ENCODE measurements at places on chromosomes 16 and 17.
A peak's percentile ranks its signal among the peaks of the same experiment; 100 is the strongest.

GRCh38 chr16:71345031-71345430 is 13.5 kb upstream of the CALB2 start:
- no peak for DNase-seq

- no peak for DNase-seq
Observed at GRCh38 chr16:84226026-84226425, 13.8 kb downstream of the KCNG4 start.

DNA sequence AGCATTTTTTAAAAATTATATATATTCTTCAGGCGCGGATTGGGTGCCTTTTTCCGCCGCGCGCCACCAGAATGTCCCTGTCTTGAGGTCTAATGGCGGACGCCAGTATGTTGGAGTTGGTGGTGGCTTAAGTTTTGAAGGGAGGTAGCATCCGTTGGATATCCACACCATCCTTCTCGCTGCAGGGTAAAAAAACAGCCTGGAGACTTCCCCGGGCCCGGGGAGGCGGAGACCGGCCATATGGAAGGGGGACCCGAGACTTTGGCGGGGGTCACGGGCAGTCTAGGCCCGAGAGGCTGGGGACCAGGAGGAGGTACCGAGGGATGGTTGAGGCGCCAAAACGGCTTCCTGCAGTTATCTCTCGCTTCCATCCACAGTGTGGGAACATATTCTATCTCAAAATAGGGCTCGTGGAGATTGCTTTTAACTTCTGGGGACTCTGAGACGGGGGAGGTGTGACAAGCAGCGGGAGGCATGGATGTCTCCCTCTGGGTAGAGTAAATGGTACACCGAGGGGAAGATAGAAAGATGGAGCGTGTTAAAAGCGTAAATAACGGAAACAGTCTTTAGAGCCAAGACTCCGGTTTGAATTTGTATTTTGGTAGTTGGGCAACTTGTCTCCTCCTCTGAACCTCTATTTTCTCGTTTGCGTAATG is at the start of gene SF3B3:
SF3B3 (plus strand) TSS at position 74 of the 656 bp plus-strand sequence. CDS start 2,841 bp downstream, outside the sequence.
- DNase-seq: peak; percentile 80

DNA sequence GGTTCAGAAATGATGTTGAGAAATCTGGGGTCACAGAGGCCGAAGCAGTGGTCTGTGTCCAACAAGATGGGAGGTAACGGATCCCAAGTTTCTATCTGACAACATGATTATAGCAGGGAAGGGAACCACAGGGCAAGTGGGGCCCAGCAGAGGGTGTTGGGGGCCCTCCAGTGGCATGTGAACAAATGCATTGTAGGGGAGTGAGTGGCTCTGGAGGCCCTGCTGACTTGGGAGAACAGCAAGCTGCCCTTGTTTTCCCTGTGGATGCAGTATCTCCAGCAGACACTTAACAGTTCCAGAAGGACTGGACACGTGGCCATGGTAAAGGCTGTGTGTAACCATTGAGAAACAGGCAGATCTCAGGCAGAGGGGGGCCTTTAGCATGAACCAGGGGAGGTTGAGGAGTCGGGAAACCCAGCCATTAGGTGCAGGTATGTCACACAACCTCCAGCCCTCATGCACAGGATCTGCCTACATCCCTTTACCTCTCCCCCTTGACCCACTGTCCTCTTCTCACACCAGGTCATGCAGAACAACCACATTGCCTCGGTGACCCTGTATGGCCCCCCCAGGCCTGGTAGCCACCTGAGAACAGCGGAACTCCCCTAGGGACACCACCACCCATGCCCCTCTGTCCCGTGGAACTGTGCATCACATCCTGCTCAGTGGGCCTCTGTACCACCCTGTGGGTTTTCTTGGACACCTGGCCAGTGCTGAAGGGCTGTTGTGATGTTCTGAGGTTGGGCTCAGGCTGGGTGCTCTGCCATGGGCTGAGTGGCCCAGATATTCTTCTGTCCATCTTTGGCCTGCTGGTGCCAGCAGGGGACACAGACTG is 4.1 kb downstream of the B3GNT9 start:
- DNase-seq: no peak

GRCh38 chr17:28147017-28147416 is 104.5 kb downstream of the NLK start:
- DNase-seq: no peak

- no peak for DNase-seq
Observed at GRCh38 chr17:20263595-20263994, 203.7 kb downstream of the LGALS9B start.

GRCh38 chr17:59786536-59787319 is 79.3 kb downstream of the VMP1 start:
- DNase-seq: peak; percentile 19

DNA sequence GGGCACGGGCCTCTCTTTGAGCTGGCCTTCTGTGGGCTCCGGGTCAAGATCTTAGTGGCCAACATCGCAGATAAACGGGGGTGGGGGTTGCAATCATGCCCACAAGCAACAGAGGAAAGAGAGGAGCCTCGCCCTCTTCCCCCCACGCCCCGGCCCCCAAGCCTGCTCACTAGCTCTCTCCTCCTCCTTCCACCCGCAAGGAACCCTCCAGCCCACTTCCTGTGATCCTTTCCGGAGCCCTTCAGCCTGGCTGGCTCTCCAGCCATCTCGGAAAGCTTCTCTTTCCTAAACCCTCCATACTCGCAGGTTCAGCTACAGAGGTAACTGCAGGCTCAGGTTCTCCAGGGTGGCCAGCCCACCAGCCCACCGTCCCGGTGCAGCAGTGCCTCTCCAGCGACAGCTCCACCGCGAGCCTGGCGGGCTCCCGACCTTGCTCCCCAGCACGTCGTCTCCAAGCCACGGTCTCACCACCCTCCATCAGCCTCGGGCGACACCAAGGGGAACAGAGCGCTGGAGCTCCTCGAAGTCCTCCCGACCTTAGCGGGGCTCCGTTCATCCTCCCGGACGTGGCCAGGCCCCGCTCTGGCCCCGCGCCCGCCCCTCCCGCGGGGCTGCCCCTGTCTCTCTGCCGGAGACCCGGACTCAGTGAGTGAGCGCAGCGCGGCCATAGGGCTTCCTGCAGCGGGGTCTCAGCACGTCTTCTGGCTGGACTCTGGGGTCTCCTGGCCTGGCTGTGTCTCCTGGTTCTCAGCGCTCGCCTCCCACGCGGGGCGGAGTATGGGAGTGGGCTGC is 12.9 kb upstream of the ODF4 start:
- DNase-seq: no peak

- no peak for DNase-seq
Observed at GRCh38 chr16:66408163-66409048, 18.7 kb upstream of the BEAN1 start.

DNA sequence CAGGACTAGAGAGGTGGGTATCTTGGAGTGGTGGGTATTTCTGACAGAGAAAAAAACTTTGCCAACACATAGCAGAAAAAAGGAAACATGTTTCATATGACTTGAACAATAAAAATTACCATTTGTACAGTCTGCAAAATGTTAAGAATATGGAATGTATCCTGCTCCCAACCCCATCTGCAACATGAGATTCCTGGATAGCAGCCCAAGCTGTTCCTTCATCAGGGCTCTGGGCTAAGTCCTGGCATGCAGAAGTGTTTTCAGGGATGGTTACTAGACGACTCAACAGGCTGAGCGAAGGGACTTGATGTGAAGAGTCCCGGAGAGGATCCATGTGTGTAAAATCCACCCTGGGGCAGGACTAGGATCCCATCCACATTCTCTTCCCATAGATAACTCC is 121.0 kb upstream of the IRX3 start:
- no peak for DNase-seq

DNA sequence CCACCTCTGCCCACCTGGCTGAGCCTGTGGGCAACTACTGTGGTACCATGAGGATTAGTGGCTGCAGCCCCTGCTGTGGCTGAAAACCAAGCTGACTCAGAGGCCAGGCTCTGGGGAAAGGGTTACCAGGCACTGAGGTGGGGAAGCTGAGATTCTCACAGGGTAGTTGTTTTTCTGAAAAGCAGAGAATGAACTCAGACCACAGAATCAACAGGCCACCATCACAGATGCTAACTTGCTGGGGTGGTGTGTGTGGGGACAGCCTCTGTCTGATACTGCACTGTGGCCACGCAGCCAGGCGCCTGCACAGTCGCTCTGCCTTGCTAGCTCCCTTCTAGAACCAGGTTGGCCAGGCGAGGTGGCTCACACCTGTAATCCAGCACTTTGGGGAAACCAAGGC is 28.8 kb downstream of the NPLOC4 start:
- DNase-seq: no peak

DNA sequence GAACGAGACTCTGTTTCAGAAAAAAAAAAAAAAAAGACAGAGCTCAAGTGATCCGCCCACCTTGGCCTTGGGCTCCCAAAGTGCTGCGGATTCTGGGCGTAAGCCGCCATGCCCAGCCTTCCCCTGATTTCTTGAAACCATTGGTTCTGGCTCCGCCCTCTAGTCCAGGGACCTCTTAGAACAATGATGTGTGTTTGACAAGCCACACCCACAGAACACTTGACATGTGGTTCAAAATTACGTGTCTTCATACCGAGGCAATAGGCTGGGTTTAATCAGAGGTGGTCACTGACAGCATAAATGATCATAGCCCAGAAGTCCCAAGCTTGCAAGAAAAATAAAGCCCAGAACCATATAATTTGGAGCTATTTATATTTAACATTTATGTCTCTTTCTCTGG is 23.0 kb downstream of the KNOP1 start:
- no peak for DNase-seq

DNA sequence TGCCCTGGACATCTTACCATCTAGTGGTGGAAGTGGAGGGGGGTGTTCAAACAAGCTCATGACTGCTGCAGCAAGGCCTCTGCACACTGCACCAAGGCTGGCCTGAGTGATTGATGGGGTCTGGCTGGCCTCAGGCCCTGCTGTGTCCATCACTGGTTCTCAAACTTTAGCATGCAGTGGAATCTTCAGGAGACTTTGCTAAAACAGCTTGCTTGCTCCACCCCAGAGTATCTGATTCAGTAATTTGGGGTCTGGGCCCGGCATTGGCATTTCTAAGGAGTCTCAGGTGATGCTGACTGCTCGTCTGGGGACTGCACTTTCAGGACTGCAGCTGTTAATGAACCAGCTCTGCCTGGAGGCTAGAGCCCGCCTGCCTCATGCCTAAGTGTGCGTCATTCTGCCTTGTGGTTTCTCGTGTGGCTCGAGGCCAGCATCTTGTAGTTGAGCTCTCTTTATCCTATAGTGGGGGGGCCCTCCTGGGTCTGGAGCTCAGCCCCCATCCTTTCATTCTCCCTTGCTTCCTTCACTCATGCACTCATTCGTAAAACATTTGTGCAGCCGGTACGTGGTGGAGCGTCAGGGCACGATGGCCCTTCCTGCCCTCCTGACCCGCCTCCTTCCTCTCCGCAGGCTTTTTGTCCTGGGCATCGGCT is 4.1 kb downstream of the MGAT5B start:
- DNase-seq: no peak

DNA sequence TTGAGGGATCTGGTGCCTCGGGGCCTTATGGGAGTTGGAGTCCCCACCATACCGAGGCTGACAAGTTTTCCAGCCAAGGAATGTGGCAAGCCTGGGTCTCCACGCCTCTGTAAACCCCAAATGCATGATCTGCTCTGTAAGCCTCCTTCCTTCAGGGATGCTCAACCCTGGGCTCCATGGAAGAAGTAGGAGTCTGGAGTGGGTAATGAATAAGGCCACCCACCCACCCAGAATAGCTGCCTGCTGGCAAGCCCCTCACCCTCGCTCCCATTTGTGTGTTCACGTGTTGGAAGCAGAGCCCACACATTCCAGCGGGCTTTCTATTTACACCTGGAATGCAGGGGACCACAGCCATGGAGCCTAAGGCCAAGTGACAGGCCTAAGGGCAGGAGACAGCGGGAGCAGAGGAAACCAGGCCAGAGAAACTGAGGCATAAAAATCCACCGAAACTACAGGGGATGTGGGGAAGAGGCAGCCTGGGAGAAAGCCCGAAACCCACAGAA is 4.4 kb downstream of the DLG4 start:
- no peak for DNase-seq

DNA sequence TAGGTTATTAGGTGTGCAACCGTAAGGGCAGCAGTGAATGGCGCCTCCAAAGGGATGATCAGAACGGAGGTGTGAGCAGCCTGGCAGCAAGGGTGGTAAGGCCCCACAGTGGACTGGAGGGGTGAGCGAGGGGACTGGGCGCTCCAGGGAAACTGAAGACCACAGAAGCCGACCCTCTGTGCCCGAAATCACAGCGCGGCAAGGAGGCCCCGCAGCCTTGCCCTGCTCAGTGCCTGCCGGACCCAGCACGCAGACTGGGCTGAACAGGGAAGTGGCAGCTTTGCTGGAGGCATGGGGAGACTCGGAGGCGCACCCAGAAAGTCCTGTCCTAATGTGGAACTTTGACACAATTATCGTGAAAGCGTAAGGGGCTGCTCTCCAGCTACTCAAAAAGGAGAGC is 38.4 kb downstream of the KLHDC4 start:
- no peak for DNase-seq

- no peak for DNase-seq
Observed at GRCh38 chr17:58388302-58389190, 28.8 kb downstream of the RNF43 start.

- no peak for DNase-seq
Observed at GRCh38 chr17:31434727-31435050, 43.2 kb downstream of the RAB11FIP4 start.

GRCh38 chr17:74205274-74205673 is 1.8 kb downstream of the RPL38 start:
- no peak for DNase-seq

DNA sequence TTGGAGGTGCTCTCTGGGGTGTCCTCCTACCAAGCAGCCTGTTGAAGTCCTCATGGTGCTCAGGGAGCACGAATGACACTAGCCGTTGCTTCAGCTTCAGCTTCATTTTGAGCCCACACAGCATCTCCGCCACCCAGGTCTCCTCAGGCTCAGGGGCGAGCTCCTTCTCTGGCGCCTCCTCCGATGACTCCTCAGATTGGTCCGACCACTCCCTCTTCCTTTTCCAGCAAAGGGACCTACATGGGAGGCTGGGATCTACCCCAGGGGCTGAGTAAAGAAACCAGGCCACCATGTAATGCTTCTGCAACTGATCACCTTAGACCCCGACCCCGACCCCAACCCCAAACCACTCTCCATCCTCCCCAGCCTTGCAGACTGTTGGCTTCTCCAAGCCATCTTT is 25.9 kb downstream of the PRR11 start:
- no peak for DNase-seq

DNA sequence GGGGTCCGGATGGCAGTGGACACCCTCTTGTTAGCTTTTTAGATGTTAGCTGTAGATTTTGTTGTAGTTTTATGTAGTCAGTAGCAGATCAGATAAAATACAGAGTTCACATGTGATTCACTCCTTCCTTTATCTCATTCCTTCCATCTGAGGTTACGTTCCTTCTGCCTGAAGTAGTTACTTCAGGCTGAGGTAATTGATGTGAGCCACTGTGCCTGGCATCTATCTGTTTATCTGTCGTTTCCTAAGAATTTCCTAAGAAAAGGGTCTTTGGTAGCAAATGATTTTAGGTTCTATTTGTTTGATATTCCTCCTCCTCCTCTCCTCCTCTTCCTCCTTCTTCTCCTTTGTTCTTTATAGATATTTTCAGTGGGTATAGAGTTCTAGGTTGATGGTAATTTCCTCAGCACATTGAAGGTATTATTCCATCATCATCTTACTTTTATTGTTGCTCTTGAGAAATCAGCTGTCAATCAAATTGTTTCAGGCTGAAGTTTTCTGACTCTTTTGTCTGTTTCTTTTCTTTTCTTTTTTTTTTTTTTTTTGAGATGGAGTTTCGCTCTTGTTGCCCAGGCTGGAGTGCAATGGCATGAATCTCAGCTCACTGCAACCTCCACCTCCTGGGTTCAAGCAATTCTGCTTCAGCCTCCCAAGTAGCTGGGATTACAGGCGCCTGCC is 29.6 kb upstream of the FBXO47 start:
- DNase-seq: no peak

GRCh38 chr16:68406458-68407152 is 41.7 kb downstream of the SMPD3 start:
- DNase-seq: no peak

GRCh38 chr17:75557075-75557851 is 30.3 kb upstream of the MYO15B start:
- DNase-seq: peak; percentile 63

Measured in amygdala (tissue), 56 donors.